LHCN-M2 (cell line): ENCODE measurements at places on chromosomes 6 and 20. TPM values are rescaled to one million over a fixed set of nuclear protein-coding genes. Genes with fewer than 3 reads are reported as not detected.

Gene SAMHD1
- 12.6 and 21.5 TPM in 2 replicates for total RNA-seq

Gene SYCP2
- total RNA-seq = 0.40 and 0.71 TPM in 2 replicates

Gene NR2E1
- total RNA-seq = not detected in 2 replicates

Gene ZNFX1
- 42.9 and 55.8 TPM in 2 replicates for total RNA-seq

Gene KIF25
- not detected in 2 replicates for total RNA-seq

Gene GRM1
- under 0.01 and 0.06 TPM in 2 replicates for total RNA-seq

Gene GLP1R
- not detected in 2 replicates for total RNA-seq

Gene C6orf141
- 4.5 and 6.5 TPM in 2 replicates for total RNA-seq

Gene PRDM1
- total RNA-seq = 0.98 and 2.4 TPM in 2 replicates

Gene NT5DC1
- 13.6 and 18.0 TPM in 2 replicates for total RNA-seq

Gene ACSS1
- 0.58 and 0.75 TPM in 2 replicates for total RNA-seq
